ENCODE measurements at places on chromosomes 1 and 21.

- DNase-seq: no peak
These were observed 363.7 kb downstream of the SETD4 start for GRCh38 chr21:35696644-35697043.

DNA sequence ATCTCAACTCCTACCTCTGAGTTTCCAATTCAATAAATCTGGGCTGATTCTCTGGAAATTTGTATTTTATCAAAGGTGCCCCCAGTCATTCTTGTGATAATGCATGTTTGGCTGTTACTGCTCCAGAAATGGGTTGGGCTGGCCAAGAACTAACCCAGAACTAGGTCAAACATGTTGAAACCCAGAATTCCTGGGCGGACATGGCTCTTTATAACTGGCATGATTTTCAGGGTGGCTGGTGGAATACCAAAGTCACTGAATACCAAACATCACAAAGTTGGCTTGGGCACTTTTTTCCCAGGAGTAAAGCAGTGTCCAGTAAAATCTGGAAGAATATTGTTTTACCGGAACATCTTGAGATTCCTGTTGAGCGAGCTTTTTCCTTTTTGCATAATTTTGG is 89.4 kb upstream of the S1PR1 start:
- DNase-seq: no peak

DNA sequence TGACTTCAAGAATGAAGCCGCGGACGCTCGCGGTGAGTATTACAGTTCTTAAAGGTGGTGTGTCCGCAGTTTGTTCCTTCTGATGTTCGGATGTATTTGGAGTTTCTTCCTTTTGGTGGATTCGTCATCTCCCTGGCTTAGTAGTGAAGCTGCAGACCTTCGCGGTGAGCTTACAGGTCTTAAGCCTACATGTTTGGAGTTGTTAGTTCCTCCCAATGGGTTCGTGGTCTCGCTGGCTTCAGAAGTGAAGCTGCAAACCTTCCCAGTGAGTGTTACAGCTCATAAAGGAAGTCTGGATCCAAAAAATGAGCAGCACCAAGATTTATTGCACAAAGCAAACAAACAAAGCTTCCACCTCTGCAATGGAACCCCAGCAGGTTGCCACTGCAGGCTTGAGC is 14.7 kb downstream of the LDLRAD1 start:
- no peak for DNase-seq

GRCh38 chr1:208312706-208313105 is 68.5 kb upstream of the PLXNA2 start:
- no peak for DNase-seq

GRCh38 chr1:23593556-23594148 is 34.4 kb upstream of the ID3 start:
- no peak for DNase-seq
